ENCODE measurements at places on chromosomes 3 and 15.

DNA sequence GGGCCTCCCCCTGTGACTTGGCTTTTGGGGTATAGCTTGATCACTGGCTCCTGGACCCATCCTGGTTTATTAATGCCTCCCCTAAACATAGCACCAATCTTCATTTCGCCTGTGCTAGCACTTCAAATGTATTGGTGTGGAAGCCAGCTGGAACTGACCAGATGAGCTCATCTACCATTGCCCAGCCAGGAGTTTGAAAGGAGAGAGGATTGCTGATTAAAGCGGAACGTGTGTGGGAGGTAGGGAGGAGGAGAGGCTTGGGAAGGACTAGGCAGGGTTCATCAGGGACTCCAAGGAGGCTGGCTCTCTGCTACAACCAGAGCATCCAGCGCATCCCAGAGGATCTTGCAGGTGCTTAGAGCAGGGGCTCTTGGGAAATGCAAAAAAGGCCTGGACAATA is 34.4 kb upstream of the TLE3 start:
- DNase-seq: no peak

- no peak for DNase-seq
These were observed 67.4 kb downstream of the NUP210 start for GRCh38 chr3:13352621-13353131.

GRCh38 chr3:142053244-142053643 is 96.1 kb downstream of the TFDP2 start:
- no peak for DNase-seq

DNA sequence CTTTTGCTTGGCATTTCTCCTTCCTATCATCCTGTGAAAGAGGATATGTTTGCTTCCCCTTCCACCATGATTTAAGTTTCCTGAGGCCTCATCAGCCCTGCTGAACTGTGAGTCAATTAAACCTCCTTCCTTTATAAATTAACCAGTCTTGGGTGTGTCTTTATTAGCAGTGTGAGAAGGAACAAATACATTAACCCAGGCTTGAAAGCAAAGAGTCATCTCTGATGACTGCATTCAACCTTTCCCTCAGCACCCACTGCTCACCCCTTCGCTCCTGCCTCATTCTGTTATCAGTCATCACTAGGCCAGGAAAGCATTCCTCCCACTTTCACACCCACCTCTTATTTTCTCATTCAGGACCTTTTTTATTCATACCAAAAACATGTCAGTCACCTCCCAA is 59.6 kb upstream of the CASR start:
- DNase-seq: no peak

DNA sequence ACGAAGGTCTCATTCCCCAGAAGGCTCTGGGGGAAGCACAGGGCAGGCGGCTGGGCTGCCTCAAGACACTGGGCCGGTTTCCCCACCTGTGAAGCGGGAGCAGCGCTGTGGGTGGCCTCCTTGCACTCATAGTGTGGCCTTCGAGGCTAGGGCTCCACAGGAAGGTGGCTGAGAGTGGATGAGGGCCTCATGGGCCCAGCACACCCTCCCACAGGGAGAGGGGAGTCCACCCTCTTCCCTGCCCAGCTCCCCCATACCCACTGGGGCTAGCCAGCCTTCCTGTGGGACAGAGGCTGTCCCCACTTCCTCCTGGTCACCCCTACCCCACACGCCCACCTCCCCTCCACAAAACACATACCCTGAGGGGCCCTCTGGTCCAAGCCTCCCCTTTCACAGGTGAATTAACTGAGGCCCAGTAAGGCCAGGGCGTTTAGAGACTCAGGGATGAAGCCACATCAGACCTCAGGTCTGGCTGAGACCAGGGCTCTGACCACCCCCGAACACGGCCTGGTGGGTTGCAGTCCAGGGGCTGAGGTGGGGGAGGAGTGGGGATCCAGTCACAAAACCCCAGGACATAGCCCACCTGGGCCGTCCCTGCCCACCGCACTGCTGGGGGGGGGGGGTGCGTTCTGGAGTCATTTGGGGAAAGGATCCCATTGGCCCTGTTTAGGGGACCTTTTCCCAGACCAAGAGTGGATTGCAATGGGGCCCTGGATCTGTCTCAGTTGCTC is 1.1 kb downstream of the ANPEP start:
- no peak for DNase-seq

DNA sequence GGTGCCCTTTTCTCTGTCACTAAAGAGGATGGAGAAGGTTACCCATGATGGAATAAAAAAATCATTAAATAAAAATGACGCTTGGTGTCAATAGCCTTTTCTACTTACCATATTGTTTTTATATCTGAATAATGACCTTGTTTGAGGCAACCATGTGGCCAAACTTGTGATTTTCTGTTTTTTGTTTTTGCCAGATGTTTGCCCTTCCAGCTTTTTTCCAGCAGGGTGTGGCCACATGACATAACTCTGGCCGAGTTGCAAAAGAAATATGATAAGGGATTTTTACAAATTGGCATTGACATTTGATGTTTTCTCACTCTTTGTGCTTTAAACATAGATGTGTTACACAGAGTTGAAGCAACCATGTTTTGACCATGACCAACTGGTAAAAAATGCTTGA is 39.7 kb upstream of the EPHA3 start:
- DNase-seq: no peak

DNA sequence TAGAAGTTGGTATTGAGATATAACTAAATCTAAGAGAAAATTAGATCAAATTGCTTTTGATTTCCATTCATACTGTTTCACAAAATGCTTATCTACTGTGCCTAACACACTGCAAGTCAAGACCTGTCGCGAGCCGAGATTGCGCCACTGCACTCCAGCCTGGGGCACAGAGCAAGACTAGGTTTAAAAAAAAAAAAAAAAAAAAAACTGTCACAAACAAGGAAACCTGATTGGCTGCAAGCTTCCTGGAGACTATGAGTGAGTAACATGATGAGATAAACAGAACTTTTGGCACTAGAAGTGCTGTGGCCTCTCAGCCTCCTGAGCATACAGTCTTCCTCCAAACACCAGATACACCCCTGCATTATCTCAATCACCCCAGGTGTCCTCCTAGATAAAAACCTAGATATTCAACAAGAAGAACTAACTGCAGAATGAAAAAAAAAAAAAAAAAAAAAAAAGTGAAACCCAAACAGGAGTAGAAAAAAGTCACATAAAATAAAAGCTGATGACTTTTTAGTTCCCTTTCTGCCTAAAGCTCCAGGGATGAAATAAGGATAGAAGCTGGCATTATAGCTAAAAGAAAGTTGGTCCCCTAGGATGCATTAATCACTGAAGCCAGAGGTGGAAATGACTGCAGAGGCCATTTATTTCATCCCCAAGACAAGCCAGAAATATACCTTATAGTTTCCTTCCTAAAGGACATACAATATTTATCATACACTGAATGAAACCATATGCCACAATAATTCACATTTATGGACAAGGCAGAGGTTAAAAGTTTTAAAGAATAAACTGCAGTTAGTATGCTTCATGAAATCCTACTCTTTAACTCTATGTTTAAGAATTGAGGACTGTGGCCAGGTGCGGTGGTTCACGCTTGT is 82.4 kb downstream of the P3H2 start:
- no peak for DNase-seq

DNA sequence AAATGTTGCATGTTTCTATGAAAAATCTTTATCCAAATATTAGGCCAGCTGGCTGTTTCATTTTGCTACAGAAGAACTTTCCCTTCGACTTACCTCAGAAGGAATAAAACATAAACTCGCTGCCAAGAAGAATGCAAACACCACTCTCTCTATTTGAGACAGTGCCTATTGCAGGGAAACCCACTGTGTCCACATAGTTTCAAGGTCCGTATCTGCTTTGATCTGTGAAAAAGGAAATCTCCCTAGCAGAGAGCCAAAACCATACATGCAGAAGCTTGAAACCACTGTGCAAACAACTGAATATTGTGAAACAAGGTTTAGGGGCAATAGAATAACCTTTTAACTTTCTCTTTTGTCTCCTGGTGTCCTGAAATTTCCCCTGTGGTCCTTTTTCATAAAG is 35.0 kb upstream of the CAPN7 start:
- DNase-seq: no peak

DNA sequence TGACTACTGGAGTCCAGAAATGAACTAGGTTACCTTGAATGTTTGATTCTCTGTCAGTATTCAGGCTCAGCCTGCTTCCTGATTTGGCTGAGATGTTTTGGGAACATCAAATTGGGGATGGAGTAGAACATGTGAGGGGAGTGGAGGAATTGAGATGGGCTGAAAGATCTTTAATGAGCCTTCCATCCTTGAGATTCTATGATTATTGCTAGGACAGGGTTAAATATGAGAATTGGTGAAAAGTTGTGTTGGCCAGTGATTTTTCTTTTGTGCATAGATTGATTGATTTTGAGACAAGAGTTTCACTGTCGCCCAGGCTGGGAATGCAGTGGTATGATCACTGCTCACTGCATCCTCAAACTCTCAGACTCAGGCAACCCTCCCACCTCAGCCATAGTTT is 32.4 kb downstream of the IQGAP1 start:
- no peak for DNase-seq

- DNase-seq: peak; percentile 5
These were observed 41.6 kb downstream of the KLHL18 start for GRCh38 chr3:47324278-47324865.

DNA sequence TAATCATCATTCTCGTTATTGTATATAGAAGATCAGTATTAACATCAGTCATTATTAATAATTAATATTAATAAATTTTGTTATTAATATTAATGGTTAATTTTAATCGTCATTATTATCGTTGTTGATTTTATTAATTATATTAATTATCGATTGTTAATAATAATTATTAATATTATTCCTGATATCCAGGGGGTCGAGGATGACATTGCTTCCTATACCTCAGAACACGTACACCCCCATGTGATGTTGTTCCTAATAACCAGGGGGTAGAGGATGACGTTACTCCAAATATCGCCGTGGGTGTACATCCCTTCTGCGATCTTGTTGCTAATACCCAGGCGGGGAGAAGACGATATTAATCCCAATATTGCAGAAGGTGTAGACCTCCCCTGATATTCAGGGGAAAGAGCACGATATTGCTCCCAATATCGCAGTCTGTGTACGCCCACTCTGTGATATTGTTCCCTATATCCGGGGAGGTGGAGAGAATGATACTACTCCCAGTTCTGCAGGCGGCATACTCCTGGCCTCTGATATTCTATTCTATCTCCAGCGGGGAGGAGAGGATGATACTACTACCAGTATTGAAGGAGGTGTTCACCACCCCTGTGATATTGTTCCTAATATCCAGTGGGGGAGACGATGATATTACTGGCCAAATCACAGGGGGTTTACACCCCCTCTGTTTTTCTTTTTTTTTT is 22.3 kb upstream of the BMF start:
- DNase-seq: no peak

GRCh38 chr3:193295985-193296384 is 55.0 kb downstream of the PLAAT1 start:
- DNase-seq: no peak

- peak; percentile 66 for DNase-seq
These were observed at the start of gene SNAP23 for GRCh38 chr15:42495361-42496212. Gene SNAP23, plus strand, starts transcription at chr15:42495634. Its CDS starts 16,213 bp downstream, at chr15:42511847.

DNA sequence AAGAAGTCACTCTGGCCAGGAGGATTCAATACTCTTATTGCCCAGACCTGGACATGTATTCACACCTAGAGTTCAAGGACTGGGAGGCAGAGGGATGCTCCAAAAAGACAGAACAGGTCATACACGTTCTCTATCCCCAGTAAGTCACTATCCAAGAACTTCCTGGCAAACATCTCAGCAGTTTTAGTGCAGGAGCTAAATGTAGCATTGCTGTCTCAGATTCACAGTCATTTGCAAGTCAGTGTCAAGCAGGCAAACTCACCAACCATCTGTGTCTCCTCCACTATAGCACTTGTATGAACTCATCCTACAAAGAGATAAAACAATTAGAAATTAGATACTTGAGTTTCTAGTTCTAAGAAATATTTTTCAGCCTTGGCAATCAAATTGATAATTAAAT is 38.4 kb downstream of the ABHD17C start:
- no peak for DNase-seq

GRCh38 chr3:46027021-46027705 is at the start of gene XCR1:
Gene XCR1, minus strand, starts transcription at chr3:46027483. Its CDS starts 5,536 bp downstream, at chr3:46021947.
- DNase-seq: no peak

GRCh38 chr3:17605032-17605431 is 137.4 kb downstream of the TBC1D5 start:
- DNase-seq: no peak

GRCh38 chr3:126488886-126489569 is 13.3 kb upstream of the ZXDC start:
- DNase-seq: no peak

DNA sequence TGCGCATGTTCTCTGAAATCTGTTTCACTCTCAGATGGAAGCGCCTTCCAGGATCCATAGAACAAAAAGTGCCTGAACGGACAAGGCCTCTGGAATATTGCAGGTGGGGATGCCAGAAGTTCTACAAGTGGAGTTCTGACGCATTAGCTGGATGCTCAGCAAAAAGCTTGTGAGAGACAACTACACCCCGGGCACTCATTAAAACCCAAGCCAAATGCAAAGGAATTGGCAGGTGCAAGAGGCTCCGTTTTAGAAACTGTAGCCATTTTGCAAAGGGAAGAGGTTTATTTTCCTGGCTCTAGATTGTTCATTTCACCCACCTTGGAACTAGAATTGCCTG is 35.2 kb upstream of the SLC24A5 start:
- no peak for DNase-seq

DNA sequence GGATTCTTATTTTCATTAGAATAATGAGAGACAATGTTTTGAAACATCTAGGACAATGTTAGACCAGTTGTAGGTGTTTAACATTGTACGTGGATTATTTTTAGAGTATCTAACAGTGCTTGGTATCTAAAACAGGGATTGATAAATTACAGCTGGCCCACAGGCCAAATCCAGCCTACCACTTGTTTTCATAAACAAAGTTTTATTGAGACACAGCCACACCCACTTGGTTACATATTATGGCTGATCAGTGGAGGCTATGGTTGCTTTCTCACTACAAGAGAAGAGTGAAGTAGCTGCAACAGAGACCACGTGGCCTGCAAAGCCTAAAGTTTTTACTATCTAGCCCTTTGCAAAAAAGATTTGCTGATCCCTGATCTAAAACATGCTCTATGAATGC is 223.1 kb upstream of the CTNNB1 start:
- no peak for DNase-seq

DNA sequence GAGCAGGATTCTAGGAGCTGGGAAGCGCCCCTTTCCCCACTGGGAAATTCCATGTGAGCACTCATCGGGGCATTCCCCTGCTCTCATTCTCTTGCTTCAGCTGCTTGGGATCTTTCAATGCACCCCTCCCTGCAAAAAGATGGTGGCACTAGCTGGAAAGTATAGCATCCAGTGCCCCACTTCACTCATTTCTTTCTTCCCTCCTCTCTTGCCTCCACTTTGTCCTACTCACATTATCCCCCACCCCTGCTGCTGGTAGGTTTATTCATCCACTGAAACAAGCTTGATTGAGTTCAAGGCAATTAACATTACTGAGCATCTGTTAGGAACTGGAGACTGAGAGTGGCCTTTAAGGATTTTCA is 84.8 kb upstream of the LIMD1 start:
- DNase-seq: no peak

GRCh38 chr3:38840987-38841386 is 25.0 kb upstream of the SCN10A start:
- DNase-seq: no peak

GRCh38 chr3:53516339-53516738 is 21.9 kb downstream of the CACNA1D start:
- DNase-seq: no peak

Data from stimulated activated CD8-positive, alpha-beta memory T cell treated with anti-CD3 and anti-CD28 coated beads, Interleukin-4, amount 100 ng/mL, for 1 hour (primary cell).